ENCODE measurements at places on chromosomes 13 and 19. TPM values are rescaled to one million over a fixed set of nuclear protein-coding genes. Genes with fewer than 3 reads are reported as not detected.

The REEP6 gene
- total RNA-seq = 3.5 TPM

DNA sequence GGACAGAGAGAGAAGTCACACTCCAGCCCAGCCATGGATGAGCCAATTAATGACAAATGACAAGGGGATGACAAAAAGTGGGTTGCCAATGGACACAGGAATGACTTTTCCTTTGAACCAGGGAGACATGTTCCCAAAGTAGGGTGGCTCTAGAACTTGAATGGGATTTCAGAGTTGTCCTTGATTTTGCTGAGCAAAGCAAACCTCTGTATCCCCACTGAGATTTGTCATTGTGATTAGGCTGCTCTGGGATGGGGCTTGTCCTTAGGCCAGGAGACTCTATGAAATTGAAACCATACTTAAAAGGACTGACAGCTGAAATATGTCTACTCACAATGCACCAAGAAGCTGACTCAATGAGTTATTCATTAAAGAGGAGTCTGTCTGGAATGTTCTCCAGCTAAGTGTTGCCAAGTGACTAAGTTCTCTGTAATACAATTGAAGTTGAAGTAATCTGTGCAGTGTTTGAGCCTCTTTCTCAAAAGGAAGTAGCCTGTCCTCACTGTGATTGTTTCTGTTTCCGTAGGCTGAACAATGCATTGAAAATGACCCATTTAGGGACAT is 69.0 kb upstream of the PCDH9 start:
- DNase-seq = no peak

The MEIS3 gene
- 2.5 TPM for total RNA-seq

DNA sequence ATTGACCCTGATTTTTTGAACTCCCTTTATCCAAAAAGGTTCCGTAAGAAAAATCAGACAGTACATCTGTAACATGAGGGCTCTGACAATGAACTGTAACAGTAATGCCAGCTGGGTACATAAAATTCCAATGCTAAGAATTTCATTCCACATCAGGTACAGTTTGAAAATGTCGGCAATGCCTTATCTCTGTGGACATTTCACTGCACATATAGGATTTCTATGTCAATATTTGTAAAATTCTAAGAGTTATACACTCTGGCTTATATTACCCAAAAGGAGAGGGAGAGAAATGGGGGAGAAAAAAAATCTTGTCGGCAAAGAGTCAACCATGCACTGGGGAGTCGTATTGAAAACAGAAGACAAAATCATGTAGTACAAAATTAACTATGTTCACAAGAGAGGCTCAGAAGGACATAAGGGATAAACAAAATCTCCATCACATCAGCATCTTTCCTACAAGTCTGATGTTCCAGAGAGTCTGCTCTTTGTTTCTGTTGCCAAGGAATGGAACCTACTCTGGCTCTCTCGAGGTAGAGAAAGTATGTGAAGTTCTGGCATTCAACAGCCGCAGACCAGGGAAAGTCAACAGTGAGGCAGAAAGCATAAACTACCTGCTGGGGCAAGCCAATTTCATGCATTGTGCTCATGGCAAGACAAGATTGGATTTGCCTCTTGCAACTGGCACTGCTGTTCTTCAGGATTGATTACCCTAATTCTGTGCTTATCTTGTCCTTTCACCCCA is 72.4 kb downstream of the STARD13 start:
- no peak for DNase-seq

The PABPC3 gene
- total RNA-seq = 0.34 TPM

The GJA3 gene
- total RNA-seq = not detected

- no peak for DNase-seq
Observed at GRCh38 chr13:32851083-32852069, 164.8 kb upstream of the KL start.

- no peak for DNase-seq
Observed at GRCh38 chr13:43558939-43559338, 227.8 kb downstream of the ENOX1 start.

The ZNF154 gene
- total RNA-seq = 1.8 TPM

DNA sequence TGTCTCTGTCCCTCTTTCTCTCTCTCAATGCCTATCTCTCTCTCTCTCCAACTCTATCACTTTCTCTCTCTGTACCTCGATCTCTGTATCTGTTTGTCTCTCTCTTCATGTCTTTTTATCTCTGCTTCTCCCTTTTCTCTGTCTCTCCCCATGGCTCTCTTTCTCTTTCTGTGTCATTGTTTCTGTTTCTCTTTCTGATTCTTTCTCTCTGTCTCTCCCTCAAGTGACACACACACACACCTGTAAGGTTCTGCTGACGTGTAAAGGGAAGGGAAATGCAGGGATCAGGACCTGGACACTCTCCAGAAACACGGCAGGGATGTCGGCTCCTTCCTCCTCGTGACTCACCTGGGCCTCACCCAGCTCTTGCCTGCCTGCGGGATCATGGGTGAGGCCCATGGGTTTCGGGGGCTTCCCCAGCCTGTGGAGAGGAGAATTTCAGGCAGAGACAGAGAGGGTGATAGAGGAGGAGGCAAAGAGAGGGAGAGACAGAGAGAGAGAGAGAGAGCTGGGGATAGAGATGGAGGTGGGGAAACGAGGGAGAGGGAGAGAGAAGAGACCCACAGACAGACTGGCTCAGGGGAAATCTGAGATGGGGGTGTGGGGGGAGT is 5.4 kb upstream of the PLAUR start:
- peak; percentile 93 for DNase-seq

The PRTN3 gene
- not detected for total RNA-seq
